Colonic mucosa (tissue), 4 donors: ENCODE measurements at places on chromosomes 2 and 18. TPM values are rescaled to one million over a fixed set of nuclear protein-coding genes. Genes with fewer than 3 reads are reported as not detected.

DNA sequence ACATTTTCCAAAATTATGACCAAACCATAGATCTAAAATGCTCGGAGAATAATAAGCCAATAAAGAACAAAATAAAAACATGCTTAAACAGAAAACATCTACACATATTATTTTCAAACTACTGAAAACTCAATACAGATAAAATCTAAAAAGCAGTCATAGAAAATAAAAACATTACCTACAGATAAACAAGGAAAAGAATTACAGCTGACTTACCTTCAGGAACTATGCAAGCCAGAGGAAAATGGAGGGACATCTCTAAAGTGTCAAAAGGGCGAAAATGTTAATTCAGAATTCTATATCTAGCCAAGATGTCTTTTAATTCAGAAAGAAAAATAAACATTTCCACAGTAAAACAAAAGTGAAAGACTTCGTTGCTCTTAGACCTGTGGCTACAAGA is 112.9 kb upstream of the GYPC start:
- no peak for DNase-seq

DNA sequence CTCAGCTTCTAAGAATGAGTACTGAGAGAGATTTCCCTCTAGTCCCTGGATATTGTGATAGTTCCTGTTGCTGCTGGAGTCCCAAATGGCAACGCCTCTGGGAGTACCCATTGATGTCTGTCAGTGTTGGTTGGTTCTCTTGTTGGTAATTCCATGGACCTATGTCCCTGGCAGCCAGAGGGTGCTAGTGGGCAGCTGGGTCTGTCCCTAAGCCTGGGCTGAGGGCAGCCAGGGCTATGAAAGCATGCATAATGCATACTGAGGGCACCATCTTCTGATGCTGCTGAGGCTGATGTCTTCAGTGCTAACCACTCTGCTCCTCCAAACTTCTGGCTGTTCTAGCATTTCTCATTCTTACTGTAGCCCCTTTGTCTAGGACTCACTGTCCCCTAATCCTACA is 35.9 kb downstream of the NABP1 start:
- no peak for DNase-seq

GRCh38 chr18:9193031-9193430 is 56.5 kb downstream of the ANKRD12 start:
- DNase-seq: no peak

DNA sequence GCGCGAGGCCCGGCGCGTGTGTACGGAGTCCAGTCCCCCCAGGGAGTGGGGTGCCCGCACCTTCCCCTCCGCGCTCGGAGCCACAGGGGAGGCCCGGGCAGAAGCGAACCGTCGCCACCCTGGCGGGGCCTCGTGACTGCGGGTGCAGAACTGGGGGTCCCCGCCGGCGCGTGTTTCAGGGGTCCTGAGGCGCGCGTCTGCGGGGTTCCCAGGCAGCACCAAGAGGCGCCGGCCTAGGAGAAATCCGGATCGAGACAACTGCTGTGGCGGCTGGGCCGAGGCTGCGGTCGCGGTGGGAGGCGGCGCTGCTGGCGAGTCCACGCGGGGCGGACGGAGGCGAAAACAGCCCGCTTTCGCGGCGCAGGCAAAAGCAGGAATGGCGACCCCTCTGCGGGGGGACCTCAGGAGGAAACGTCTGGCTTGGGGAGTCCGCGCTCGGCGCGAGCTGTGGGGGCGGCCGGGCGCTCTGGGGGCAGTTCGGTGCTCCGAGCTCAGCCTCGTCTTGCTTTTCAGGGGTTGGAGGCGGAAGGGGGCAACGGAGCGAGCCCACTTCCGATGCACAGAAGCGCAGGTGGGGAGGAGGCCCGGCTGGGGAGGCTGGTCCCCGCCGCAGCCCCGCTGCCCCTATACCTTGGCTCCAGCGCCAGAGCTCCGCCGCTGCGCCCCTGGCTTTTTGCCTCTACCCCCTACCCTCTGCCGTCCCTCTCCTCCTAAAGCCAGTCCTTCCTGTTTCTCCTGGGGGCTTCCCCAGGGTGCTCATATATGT is 81.5 kb upstream of the LDLRAD4 start:
- DNase-seq: peak; percentile 37

DNA sequence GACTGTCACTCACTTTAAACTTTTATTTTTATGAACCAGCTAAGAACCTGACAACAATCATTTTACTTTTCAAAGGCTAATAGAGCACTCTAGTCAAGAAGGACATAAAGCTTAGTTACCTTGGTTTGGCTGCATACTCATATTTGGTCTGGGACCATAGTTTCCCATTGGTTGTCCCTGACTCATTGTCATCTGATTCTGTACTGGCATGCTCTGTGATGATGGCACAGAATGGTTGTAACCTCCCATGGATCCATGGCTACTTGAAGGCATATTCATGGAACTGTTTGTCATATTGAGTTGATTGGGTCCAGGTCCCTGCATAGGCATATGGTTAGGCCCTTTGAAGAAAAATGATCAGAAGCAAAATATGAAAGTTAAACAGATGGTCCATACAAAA is 37.9 kb downstream of the SS18 start:
- DNase-seq: no peak

GRCh38 chr2:169143998-169144397 is 74.6 kb downstream of the DHRS9 start:
- DNase-seq: no peak

Gene WDR43
- total RNA-seq: 41.7 TPM

DNA sequence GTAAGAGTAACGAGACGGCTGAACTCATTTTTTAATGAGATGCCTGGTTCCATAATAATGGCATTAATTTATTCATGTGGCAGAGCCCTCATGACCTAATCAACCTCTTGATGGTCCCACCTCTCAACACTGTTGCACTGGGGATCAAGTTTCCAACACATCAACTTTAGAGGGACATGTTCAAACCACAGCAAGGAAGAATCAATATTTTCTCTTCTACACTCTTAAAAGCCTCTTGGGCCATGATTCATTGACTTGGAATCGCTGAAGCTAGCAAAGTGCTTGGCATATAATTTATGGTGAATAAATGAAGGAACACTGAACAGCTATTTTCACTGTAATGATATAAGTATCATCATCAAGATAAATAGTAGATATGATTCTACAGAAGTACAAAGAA is 333.0 kb downstream of the TNS1 start:
- DNase-seq: no peak

Gene ERMN
- total RNA-seq: 0.11 TPM

DNA sequence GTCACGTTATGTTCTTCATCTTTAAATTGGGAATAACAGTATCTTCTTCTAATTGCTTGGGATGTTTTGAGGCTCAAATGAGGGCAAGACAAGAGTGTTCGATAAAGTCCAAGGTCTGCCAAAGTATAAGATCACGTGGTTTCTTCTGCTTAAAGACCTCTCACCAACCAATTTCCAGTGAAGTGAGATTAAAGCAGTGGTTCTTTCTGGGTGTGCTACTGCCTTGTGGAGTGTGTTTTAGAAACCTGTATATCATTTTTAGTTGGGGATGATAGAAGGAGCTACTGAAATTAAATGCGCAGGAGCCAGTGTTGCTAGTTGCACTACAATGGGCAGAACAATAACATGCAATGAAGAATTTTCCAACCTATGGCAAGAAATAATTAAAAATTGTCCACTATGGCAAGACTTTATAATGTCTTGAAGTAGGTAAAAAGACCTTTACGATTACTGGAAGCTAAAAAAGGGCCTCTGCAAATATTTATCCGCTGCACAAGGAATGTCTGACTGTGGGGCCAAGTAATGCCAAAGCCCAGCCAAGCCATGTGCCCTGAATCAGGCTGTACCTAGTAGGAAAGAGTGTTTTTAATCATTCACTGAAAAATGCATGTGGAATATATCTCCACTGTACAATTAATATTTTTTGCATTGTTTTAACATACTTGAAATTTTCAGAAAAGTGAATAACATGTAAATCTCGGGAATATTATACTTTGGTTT is 244.5 kb upstream of the REG3G start:
- DNase-seq: no peak

DNA sequence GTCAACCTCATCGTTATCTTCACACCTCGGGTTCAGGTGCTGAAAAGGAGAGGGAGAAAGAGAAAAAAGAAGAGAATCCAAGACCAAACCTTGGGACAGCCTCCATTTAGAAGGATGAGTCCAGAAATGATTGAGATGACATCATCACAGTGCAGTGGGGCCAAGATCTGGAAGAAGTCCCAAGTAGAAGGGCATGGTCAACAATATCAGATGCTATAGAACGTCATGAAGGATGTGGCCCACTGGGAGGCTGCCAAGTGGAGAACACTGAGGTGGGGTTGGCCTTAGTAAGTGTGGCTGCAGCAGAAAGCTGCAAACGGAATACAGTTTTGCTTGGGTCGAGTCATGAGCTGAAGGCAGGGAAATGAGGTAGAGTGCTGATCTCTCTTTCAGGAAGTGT is 91.1 kb upstream of the FZD7 start:
- DNase-seq: no peak

DNA sequence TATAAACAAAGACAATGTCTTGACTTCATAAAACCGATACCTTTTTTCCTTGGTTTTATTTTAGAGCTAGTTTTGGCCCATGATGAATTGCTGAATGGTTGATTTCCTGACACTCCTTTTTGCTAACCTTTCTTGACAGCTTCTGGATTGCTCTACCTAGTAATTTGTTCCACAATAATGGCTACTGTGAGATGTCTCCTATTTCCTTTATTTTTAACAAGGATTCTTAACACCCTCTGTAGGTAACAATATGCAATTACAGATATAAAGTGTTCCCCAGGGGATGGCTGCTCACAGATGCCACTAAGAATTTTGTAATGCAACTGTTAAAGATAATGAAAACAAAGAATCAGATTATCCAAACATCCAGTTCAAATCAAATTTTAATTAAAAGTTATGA is 100.8 kb upstream of the ATP5MC3 start:
- no peak for DNase-seq

DNA sequence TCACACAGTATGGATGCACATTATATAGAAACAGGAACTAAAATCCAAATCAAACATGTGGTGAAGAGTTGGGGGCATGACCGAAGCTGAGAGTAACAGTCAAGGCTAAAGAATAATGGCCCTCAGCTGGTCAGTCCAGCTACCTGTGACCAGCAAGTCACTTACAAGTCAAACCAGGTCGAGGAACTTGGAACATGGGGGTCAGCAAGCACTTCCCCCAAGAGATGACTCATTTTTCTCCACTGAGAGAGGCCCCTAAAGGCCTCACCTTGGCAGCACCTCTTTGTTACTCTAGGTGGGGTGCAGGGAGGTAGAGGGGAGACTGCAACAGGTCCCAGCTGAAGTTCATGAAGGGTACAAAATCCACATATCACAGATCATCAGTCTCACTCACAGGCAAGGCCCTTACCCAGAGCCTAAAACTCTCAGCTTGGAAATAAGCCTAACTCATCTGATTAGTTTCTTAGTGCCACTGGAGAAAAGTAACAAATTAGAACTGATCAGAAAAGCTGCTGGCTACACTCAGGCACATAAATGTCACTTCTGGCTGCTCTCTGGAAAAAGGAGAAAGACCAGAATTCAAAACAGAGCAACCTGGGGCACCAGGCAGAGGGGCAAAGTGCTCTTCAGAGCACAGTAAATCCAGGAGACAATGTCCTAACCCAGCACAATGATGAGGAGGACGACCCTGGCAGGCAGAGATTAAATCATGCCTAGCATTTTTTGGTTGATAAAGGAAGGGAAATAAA is 4.0 kb downstream of the SDC1 start:
- no peak for DNase-seq
